ENCODE measurements at places on chromosomes 5 and 9. TPM values are rescaled to one million over a fixed set of nuclear protein-coding genes. Genes with fewer than 3 reads are reported as not detected.
A peak's percentile ranks its signal among the peaks of the same experiment; 100 is the strongest.

Gene ESM1
- total RNA-seq = 0.38 TPM

Gene FBN2
- 1.0 TPM for total RNA-seq

Gene CDX1
- not detected for total RNA-seq

Gene ACTBL2
- 0.13 TPM for total RNA-seq

Gene GPRIN1
- 1.3 TPM for total RNA-seq

Gene PLEKHG4B
- total RNA-seq = 0.13 TPM

Gene HBEGF
- total RNA-seq = 7.8 TPM

Gene PCDHGA3
- 4.0 TPM for total RNA-seq

Gene SLCO6A1
- not detected for total RNA-seq

Gene HMMR
- 0.91 TPM for total RNA-seq

Gene PRUNE2
- total RNA-seq = 65.1 TPM

Gene HTR4
- 0.22 TPM for total RNA-seq

Gene PDCD1LG2
- total RNA-seq = 2.4 TPM

DNA sequence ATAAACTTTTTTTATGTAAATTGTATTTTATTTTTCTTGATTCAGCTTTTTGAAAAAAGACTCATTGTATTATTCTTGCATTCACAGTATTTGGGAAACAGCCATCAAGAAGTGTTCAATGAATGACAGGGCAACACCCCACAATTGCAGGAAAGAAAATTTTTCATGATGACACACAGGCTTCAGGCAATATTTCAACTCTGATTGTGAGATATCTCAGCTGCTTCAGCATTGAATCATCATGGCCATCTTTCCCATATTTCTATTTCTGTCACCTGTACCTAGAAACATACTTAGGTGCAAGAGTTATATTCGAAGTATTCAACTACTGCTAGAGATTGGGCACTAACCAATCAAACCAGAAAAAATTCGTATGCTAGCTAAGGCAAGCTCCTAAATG, 446.0 kb downstream of the ISL1 start:
- DNase-seq = no peak

GRCh38 chr5:113293975-113294310, 140.8 kb downstream of the TSSK1B start:
- no peak for DNase-seq

DNA sequence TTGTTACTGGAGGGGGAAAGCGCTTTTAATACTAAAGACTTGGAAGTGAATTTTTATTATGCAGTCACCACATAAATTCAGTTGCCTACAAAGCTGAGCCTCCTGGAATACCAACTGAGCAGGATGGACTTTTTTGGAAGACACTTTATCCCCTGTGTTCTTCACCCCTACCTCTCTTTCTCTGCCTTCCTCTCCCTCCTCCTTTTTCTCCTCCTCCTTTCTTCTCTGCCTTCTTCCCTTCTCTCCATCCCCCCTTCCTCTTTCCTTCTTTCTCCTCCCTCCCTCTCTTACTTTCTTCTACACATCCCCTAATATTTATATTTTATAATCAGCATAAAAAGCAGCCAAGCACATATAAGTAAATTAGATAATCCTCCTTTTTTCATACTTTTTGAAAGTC, 39.6 kb downstream of the MAP3K1 start:
- DNase-seq = no peak

- no peak for DNase-seq
Observed at GRCh38 chr9:26975728-26976707, 19.8 kb downstream of the IFT74 start.

DNA sequence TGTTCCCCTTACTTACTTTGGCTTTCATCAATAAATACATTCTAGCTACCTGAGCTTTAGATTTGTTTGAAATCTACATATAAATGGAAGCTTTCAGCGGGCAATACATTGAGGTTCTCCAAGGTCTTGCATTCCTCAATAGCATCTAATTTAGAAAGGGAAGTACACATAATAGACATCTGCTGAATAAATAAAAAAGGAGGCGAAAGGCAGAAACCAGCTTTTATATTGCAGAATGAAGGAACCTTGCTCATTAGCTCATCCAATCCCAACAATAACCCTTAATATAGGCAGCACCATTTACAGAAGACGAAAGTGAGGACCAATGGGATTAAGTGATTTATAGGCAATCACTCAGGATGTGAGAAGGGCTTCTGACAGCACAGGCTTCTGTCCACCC, 147.5 kb downstream of the MPDZ start:
- DNase-seq = no peak

GRCh38 chr5:1503241-1504068, 20.3 kb downstream of the LPCAT1 start:
- peak; percentile 27 for DNase-seq

GRCh38 chr9:135749171-135750045, 47.4 kb downstream of the KCNT1 start:
- no peak for DNase-seq

DNA sequence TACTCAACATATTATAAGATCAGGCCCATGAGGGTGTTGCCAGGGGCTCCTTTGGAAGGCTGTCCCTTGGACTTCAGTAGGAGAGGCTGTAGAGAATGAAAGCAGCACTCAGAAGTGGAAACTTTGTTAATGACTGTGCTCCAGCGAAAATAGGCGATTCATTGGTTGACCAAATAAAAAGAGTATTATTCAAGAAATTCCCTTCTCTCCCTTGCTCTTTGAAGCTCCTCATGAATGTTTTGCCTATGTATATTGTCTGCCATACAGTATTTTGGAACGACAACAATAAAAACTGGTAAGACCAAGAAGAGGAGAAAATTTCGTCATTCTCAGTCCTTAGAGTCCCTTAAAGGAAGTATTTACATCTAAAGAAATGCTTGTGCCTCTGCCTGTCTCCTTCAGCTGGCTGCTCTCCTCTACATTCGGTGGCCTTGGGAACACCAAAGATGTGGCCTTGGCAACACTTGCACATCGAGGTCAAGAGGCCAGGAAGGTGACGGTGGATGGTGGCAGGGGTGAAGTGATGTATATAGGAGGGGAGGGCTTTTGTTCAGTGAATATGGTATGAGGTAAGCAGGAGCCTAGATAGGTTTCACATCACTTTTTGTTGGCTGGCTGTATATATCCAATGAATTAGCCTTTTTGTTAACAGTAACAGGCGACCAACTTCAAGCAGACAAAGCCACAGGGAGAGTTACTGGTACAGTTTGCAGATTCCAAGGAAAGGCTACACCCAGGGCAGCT, 95.0 kb upstream of the ACTBL2 start:
- DNase-seq = no peak

DNA sequence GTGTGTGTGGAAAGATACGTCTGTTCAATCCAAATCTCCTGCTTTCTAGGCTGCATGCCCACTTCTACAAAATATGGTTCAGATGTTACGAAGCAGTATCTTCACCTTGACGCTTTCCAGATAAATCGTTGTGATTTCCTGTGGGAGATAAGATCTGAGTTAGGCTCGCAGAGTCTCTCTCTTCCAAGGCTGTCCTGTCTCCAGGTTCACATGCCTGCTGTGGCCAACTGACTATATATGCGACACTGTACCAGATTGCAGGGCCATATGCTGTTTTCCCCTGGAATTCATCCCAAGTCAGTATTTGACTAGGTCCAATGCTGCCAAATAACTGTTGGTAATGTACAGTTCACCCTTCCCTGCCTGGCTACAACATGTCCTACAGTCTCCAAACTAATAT, 47.9 kb downstream of the TMEM252 start:
- DNase-seq = no peak

- peak; percentile 83 for DNase-seq
Observed at GRCh38 chr9:86041311-86041741, 58.0 kb downstream of the GOLM1 start.

GRCh38 chr5:63811961-63812360, 150.3 kb downstream of the HTR1A start:
- DNase-seq = no peak

GRCh38 chr9:24881361-24881760, 335.7 kb upstream of the IZUMO3 start:
- DNase-seq = no peak

- DNase-seq = no peak
Observed at GRCh38 chr5:92332039-92332438, 948.9 kb upstream of the ARRDC3 start.

DNA sequence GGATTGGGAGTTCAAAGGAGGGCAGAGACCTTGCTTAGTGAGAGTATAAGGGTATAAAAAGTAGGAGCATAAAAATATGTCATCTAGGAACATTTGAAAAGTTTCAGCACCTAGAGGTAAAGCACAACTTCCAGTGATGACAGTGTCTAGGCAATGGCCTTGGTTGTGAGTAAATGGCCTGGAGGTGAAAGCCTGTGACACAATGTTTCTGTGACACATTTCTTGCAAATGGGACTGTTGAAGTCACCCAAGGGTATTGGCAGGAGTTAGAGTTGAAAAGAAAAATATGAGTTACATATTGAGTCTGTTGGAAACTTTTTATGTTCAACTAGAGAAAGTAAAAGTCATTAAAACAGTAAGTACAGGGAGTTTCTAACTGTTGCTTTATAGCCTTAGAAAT, 14.8 kb downstream of the C5orf47 start:
- DNase-seq = no peak

GRCh38 chr9:4228606-4229005, 71.3 kb downstream of the GLIS3 start:
- DNase-seq = no peak

GRCh38 chr5:60147791-60148190, 254.3 kb upstream of the PDE4D start:
- DNase-seq = no peak

- DNase-seq = no peak
Observed at GRCh38 chr5:144284931-144285502, 114.3 kb downstream of the KCTD16 start.

DNA sequence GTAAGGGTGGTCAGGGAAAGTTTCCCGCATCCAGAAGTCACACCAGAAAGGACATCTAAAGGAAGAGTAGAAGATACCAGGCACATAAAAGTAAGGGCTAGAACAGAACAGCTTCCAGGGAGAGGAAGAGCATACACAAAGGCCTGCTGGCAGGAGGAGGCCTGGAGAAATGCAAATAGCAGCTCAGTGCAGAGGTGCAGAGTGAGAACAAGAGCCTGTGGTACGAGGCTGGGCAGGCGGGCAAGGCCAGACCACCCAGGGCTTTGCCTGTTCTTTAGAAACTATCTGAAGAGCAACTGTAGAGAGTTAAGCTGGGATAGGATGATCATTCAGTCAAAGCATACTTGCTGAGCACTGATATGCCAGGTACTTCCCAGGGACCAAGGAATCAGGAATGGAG, 115.3 kb downstream of the DROSHA start:
- DNase-seq = no peak

GRCh38 chr5:33367416-33367815, 73.3 kb upstream of the TARS1 start:
- no peak for DNase-seq

- peak; percentile 82 for DNase-seq
Observed at GRCh38 chr5:171450423-171451331, 31.2 kb downstream of the FGF18 start.

GRCh38 chr9:135147474-135147805, 60.0 kb downstream of the OLFM1 start:
- DNase-seq = no peak

GRCh38 chr5:175596761-175597189, 61.1 kb upstream of the HRH2 start:
- no peak for DNase-seq

DNA sequence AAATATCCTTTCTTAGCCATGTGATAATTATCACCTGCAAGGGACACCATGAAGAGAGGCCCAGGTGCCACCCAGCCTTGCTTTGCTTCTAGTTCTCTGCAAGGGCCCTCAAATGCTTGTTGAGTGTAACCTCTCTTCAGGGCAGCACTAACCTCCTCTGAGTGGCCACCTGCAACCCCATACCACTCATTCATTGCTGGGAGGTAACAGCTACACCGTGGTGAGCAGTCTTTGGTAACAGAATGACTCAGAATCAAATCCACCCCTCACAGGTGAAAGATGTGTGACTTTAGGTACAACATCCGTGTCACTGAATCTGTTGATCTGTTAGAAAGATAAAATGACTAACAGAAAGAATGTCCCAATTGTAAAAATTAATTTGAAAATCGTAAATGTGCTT, 365.1 kb upstream of the TRPC7 start:
- no peak for DNase-seq

DNA sequence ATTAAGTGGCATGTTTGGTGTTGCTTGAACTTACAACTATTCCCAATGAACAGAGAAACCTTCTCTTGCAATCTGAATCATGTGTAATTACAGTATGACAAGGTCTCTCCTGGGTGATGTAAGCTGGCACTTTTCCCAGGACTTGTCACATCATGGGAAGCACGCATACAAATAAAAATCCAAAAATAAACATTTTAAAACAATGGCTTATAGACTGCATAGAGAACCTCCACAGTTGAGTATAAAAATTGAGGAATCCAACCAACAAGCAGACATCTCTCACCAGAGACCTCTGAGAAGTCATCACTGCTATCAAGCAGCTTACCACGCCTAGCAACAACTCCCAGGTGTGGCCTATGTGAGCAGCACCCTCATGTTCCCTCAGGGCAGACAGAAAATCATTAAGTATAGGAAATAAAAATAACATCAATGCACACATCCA, 3.9 kb downstream of the MLLT3 start:
- no peak for DNase-seq

DNA sequence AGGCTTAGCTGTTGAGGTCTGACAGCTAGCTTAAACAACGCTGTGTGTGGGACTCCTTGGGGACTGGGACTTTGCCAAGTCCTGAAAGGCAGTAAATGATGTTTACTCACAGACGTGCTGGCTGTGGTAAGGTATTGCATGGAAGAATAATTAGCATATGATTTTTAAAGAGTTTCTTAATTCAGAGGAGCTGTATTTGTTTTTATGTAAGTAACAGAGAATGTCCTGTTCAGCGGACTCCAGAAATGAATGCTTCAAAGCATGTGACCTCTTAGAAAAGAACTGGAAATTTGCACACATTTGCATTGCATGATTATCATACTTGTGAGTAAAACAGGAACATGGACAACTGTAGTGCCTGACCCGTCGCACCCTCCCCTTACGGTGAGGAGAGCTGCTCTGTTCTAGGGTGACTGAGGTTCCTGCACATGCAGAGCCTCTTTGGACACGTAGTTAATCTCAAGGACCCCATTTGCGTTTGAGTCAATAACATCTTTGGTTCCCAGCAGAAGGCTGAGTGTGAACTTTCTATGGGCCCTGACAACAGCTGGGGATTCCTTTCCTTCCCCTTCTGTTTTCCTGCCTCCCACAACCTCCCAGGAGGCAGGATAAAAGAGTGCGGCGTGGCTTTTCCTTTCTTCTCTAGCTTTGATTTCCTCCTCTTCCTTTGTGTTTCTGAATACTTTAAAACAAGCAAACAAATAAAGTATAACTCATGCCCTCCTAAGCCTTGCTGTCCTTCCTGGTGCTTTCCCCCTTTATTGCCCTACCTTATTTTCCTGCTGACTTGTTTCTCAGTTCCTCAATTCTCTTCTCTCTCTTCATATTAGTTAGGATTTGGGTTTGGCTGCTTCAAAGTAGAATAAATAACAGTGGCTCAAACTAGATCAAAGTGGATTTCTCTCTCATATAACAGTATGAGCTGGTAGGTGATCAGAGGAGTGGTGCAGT, 157.2 kb upstream of the CD180 start:
- DNase-seq = no peak
